ENCODE measurements at places on chromosomes 5 and 9.

GRCh38 chr9:4108754-4109465 is 191.0 kb downstream of the GLIS3 start:
- peak; percentile 32 for DNase-seq

DNA sequence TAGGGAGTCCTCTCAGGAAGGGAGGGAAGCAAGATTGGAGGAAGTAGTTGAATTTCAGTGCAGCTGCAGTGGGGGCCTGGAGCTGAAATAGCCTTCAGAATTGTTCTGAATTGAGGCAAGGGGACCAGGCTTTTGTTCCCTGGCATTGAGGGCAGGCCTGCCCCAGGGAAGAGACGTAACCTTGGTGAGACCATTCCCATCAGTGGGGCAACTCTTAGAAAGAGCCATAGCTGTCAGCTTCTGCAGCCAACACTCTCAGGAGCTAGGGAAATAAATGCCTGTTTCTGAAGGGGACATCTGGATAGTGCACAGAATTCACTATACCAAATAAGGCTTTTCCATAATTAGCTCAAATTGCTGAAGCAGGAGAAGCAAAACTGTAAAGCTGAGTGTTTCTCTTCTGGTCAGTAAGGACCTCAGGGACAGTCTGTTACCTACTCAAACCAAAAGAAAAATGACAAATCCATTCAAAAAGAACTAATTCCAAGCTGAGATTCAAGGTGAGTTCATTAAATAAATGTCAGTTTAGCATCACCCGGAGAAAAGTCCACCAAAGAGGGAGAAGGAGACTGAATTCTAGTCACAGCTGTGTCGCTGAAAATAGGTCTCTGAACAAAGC is 44.0 kb downstream of the LYRM7 start:
- DNase-seq = no peak

DNA sequence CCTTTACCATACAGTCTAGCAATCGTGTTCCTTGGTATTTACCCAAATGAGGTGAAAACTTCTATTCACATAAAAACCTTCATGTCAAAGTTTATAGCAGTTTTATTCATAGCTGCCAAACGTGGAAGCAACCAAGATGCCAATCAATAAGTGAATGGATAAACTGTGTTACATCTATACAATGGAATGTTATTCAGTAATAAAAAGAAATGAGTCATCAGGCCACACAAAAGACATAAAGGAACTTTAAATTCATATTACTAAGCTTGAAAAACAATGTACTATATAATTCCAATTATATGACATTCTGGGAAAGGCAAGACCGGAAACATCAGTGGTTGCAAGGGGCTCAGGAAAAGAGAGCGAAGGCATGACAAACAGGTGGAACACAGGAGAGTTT is 679.9 kb downstream of the ISL1 start:
- DNase-seq = no peak

- peak; percentile 32 for DNase-seq
Measured at GRCh38 chr5:87119588-87119987, 148.1 kb upstream of the RASA1 start.

DNA sequence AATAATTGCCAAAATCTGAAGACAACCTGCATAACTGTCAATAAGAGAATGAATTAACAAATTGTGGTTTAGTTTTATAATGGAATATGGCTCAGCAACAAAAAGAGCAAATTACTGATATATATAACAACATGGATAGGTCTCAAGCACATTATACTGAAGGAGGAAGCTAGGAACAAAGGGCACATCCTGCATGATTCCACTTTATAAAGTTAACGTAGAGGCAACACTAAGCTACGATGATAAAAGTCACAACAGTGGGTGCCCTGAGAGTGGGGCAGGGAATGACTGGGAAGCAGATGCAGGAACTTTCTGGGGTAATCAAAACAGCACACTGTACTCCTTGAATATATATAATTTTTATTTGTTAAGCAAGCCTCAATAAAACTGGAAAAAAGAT is 165.2 kb downstream of the RMI1 start:
- DNase-seq = no peak

DNA sequence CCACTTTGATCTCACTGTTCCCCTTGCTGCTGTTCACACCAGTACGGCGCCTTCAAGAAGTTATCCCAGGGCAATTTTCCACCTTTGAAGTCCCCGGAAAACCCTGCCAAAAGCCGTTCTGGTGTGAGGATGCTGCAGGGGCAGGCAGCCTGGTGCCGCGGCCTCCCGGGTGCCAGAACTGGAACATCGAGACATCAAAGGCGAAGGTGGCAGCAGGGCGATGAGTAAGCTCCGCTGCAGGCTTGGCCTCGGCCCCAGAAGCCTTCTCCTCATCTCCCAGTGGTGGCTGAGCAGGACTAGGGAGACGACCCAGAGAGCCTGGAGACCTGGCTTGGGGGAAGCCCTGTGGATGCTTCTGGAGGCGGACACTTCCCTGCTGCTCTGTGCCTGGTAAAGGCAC is 115.3 kb upstream of the MSX2 start:
- DNase-seq = peak; percentile 51

GRCh38 chr5:52015760-52016159 is 632.5 kb downstream of the ISL1 start:
- no peak for DNase-seq

- peak; percentile 68 for DNase-seq
Measured at GRCh38 chr5:54882101-54882500, 103.3 kb downstream of the ESM1 start.

DNA sequence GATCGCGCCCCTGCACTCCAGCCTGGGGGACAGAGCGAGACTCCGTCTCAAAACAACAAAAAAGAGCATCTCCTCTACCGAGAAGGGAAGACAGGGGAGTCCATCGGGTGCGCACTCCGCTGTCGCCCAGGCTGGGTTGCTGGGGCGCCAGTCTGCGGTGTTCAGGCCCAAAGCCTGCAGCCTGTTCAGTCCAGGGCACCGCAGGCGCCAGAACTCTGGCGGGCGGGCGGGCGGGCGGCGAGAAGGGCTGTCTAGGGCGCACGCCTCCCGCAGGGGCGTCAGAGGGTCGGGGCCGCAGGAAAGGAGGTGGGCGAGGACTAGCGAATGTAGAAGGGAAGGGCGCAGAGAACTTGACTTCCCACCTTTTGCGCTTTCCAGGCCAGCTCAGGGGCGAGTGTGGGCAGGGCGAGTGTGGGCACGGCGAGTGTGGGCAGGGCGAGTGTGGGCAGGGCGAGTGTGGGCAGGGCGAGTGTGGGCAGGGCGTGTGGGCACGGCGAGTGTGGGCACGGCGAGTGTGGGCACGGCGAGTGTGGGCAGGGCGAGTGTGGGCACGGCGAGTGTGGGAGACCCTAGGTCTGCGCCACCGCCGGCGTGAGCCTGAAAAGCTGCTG is 10.5 kb downstream of the PROP1 start:
- DNase-seq = no peak

All from kidney tubule cell (primary cell).